ENCODE measurements at places on chromosomes 2 and 18.
A peak's percentile ranks its signal among the peaks of the same experiment; 100 is the strongest.

DNA sequence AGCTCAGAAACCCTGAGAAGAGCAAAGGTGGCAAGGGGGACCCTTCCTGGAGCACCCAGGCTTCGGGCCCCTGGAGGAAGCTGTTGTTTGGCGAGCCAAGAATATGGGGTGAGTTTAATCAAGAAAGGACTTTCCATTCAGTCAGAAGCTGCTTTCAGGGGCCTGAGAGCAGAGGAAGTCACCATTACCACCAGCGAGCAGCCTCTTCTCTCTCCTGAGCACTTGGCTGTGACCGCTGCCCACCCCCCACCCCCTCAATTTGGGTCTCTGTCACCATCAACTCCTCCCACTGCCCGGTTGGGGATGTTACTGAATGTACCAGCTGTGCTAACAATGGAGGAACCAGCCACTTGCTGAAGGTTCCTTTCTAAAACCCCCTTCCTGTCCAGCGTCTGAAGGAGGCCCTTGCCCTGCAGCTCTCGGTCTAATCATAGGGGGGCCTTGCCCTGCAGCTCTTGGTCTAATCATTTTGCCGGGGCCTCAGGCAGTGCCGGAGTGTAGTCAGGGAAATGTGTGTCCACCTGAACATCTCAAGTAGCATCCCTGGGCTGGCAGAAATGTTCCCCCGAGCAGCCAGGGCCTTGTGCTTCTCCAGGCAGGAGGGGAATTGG is 943 bp downstream of the INPP5D start:
- DNase-seq = no peak

DNA sequence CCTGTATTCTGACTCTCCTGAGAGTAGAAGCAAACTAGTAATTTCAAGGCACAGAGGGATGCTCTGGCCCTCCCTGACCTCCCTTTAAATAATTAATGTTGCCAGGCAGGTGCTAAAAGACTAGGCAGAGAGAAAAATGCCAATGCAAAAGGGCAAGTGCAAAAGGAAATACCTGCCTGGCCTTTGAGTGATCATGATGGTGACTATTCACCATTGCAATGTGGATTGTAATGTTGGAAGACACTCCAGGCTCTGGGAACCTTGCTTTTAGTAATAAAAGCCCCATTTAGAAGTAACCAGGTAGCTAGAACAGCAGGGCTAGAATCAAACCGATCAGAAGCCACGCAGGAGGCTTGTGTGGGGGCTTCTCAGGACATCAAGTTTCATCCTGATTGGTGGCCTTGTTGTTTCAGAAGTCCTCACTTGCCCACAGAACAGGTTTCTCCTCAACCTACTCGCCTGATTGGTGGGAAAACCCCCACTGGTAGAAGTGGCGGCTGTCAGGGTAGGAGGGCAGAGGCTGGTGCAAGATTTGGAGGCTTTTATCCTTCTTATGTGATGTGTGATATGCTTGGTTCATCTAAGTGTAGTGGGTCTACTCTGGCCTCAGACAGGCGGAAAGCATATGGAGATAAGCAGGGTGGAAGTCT is 16.0 kb upstream of the CHRNA1 start:
- DNase-seq = no peak

DNA sequence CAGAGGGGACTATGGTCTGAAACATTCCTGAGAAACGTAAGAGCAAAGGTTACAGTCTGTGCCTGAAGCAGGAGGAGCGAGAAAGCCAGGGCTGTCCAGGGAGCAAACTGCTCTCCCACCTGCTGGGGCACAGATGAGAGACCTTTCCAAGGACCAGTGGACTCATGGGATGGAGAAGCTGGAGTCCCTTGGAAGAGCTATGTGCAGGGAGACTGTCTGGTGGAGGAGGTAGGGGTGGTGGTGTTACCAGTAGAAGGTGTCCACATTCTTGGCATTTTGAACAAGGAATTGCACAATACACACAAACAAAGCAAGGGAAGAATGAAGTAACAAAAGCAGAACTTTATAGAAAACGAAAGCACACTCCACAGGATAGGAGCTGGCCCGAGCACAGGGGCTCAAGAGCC is 97.9 kb upstream of the CYRIA start:
- no peak for DNase-seq

GRCh38 chr2:70354264-70354949 is 52.5 kb upstream of the FAM136A start:
- DNase-seq = no peak

DNA sequence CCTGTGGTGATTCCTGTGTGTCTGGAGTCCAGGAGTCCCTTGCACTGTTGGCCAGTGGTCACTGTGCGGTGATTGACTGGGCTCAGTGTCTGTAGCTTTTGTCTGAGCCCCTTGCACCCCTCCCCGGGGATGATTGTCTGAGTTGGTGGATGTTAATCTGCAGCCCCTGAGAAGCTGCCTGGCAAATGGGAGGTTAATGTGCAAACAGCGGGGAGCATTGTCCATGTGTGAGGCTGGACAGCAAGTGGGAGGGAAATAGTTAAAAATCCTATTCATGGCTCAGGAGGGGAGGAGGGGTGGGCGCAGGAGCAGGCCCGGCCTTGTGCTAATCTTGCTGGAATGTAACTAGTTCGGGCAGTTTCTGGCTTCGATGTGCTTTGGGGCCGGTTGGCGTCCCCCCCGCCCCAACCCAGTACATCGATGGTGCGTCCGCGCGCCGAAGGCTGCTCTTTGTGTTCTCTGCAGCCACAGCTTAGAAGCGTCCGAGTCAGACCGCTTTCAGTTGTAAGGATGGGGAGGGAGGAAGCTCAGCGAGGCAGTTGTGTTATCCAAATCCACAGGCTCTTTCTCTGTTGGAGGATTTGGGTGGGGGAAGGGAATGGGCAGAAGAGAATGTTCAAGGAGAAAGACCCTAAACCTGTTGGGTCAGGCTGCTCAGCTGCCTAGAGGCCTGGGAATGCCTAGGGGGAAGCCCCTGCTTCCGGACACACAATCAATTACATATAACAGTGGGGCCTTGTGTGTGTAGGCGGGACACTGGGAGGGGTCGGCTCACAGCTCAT is 71.8 kb downstream of the TGOLN2 start:
- no peak for DNase-seq

- no peak for DNase-seq
Observed at GRCh38 chr2:127083819-127084503, 23.0 kb downstream of the BIN1 start.

DNA sequence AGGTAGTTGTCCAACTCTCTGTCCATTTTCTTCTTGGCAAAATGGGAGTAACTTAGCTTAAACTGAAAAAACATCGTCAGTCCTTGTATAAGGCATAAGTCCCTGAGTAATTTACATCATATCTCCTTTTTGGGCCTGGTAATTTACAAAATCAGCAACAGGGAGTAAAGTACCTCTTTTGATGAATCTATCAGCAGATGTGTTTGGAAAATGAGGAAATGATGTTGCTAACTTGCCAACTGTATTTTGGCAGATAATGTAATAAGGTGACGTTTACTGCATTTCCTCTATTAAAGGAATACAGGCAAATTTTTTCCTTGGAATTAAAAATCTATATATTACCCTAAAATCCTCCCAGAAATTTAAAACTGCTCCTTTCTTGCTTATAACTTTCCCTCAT is 29.2 kb downstream of the ANKRD44 start:
- DNase-seq = no peak

DNA sequence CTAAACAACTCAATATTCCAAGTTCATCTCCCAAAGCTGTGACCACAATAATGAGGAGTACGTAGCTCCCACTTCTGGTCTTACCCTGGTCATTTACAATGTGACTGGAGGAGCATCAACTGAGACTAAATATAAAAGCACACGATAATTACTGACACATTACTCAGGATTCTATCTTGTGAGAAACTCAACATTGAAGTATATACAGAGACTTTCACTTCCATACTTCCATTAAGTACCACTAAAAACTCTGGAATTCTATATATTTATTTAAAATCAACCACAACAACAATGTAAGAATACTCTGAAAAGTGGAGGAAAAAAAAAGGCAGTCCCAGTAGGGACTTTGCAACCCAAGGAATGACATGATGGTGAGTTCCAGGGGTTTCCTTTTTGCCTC is 61.4 kb downstream of the XDH start:
- no peak for DNase-seq

GRCh38 chr2:14781142-14781541 is 148.6 kb downstream of the LRATD1 start:
- no peak for DNase-seq

- no peak for DNase-seq
Observed at GRCh38 chr2:101828257-101828656, 130.8 kb downstream of the MAP4K4 start.

- DNase-seq = no peak
Observed at GRCh38 chr2:155830351-155830750, 502.2 kb downstream of the NR4A2 start.

DNA sequence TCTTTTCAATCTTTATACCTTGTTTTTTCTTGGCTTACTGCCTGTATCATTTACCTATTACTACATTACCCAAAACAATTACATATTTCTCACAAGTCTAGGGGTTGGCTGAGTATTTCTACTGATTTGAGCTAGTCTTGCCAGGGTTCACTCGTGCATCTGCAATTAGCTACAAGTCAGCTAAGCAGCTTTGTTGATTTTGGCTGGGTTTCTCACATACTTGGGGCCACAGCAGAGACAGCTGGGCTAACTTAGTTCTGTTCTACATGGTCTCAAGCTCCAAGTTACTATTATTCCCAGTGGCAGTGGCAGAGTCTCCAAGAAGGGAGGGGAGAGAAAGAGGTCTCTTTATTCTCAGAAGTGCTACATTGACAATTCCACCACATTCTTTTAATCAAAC is 54.7 kb upstream of the SP5 start:
- peak; percentile 4 for DNase-seq

DNA sequence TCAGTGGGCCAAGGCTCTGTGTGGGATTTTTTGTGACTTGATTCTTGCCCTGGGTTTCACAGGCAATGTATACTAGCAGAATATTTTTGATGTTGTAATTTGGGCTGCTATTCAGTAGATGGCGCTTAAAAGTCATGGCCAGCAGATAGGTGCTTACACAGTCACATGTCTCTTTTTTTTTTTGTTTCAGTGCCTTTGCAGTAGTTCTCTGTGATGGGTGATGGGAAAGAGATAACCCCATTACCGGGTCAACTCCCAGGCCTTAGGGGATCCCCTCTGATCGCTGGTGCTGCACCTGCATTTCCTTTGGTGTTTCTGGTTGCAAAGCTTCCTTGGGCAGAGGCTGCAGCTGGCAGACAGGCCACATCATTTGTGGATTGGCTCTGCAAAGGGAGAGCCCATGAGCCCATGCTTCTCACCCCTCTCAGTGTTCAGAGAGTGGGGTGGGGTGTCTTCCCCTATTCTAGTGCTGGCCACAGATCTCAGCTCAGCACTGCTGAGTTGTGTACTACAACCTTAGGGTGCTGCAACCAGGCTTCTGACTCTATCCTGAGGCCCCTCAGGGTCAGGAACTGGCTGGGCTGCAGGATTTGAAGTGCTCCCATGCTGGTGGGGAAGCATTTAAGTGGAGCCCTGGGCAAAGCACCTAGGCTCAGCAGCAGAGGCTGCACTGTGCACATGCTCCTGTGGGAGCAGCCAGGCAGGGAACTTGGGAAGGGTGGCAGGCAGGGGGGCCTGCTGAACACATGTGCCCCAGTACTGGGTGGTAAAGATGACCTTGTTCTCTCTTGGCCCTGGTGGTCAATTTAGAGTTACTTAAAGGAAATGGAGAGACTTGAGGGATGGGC is 219.8 kb upstream of the SPHKAP start:
- DNase-seq = no peak

GRCh38 chr2:22500555-22500935 is 884.4 kb upstream of the KLHL29 start:
- DNase-seq = no peak

- no peak for DNase-seq
Observed at GRCh38 chr2:240229603-240230235, 89.3 kb upstream of the OTOS start.

GRCh38 chr18:23141104-23141999 is 6.1 kb downstream of the CABLES1 start:
- DNase-seq = no peak

- no peak for DNase-seq
Observed at GRCh38 chr2:175792881-175793280, 209.2 kb downstream of the LNPK start.

- DNase-seq = no peak
Observed at GRCh38 chr2:207399301-207399700, 130.5 kb upstream of the CREB1 start.

GRCh38 chr2:109562421-109562820 is 51.3 kb downstream of the SEPTIN10 start:
- no peak for DNase-seq

GRCh38 chr2:232927793-232928550 is 57.9 kb downstream of the SNORC start:
- DNase-seq = no peak

DNA sequence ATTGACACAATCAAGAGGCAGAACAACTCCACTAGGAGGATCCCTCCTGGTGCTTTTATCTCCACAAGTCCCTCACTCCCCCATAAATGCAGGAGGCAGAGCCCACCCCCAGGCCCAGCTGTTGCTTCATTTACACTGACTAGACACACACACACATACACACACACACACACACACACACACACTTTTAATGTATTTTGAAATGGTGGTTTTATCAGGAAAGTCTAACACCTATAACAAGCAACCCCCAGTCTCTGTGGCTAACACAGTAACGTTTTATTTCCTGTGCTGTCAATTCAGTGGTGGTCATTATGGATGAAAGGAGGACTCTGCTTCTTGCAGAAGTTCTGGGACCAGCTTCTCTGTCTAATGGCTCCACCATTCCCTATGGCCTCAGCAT is 125.4 kb upstream of the FOSL2 start:
- DNase-seq = no peak

DNA sequence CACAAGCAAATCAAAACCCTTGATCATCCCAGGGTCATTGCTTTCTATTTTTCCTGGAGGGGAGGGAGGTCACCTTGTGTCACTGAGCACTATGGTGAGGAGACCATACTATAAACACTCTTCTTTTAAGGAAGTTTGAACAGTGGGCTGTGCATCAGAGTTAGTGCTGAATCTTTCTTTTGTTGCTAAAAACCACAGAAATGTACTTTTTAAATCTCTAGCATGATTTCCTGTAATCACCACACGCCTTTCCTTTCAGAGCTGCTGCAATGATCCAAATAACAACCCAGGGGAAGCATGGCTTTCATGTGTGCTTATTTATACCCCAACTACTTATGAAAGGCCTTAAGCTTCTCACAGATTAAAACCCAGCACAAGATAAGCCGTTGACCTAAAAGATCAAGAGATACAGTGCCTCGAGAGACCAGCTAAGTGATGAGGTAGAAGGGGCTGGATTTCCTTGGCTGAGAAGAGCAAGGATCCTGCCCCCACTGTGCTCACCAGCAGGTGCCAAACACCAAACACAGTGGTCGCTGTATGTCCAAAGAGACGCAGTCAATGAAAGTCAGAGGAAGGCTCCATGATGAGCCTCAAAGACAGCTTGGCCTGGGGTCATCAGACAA is 34.7 kb downstream of the TRABD2A start:
- no peak for DNase-seq
